ENCODE measurements at places on chromosomes 4 and X.

GRCh38 chr4:40844261-40844660 is 94.5 kb downstream of the NSUN7 start:
- DNase-seq, result no peak

- DNase-seq, result no peak
Observed at GRCh38 chrX:10828036-10828435, 207.7 kb upstream of the MID1 start.

GRCh38 chr4:72974694-72975487 is 94.6 kb downstream of the COX18 start:
- DNase-seq, result no peak

GRCh38 chrX:110180176-110180927 is 137.5 kb downstream of the AMMECR1 start:
- DNase-seq, result no peak

- DNase-seq, result no peak
Observed at GRCh38 chrX:25383196-25383595, 367.4 kb upstream of the ARX start.

DNA sequence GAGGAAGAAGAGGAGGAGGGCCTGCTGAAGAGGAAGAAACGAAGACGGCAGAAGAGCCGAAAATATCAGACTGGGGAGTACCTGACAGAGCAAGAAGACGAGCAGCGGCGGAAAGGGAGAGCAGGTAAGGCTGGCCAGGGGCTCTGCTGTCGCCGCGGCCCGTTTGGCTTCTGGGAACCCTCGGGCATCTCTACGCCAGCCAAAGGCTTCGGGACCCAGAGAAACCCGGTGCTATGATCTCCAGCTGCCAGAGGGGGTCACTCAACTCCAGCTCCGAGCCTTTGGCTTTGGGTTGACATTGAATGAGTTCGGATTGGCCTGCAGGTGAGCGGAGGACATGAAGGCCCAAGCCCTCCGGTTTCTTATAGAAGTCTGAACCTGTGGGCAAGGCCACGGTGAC is 42.8 kb downstream of the BCORL1 start:
- no peak for DNase-seq

DNA sequence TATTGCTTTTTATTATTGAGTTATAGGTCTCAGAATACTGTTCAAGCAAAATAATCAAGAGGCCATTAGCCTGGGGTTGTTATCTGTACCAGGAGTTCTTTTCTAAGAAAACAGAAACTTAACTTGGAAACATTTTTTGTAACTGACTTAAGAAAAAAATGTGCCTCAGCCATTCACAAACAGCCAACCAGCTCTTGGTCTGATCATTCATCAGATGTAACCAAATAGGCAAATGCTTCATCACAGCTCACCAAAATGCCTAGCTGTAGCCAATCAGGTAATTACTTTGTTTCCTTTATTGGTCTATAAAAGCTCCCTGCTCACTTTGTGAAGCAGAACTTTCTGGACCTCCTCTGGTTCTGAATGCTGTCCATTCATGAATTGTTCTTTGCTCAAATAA is 387.7 kb downstream of the FAT4 start:
- DNase-seq, result no peak

DNA sequence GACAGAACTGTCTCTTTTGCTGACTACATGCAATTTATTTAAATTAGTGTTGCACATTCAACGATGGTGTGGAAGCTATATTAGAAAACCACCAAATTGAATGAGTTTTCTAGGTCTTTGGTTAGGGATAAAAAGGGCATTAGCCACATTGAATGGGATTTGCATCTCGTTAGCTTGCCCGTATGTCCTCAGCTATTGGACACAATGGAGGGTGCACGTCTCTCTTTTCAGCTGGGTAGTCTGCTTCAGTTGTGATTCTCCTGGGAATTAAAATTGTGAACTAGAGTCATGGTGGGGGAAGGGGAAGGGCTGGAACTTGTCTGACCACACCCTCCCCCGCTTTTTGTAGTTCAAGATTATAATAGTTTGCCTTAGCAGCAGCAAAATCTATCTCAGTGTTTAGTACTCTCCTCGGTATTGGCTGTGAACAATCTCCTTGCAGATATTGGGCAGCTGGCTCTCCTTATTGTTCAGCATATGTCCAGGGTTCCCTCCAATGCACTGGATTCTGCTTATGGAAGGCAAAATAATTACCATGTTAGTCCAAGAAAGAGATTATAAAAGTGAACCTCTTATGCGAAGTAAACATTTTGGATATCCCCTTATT is 23.3 kb downstream of the TRIM2 start:
- no peak for DNase-seq

DNA sequence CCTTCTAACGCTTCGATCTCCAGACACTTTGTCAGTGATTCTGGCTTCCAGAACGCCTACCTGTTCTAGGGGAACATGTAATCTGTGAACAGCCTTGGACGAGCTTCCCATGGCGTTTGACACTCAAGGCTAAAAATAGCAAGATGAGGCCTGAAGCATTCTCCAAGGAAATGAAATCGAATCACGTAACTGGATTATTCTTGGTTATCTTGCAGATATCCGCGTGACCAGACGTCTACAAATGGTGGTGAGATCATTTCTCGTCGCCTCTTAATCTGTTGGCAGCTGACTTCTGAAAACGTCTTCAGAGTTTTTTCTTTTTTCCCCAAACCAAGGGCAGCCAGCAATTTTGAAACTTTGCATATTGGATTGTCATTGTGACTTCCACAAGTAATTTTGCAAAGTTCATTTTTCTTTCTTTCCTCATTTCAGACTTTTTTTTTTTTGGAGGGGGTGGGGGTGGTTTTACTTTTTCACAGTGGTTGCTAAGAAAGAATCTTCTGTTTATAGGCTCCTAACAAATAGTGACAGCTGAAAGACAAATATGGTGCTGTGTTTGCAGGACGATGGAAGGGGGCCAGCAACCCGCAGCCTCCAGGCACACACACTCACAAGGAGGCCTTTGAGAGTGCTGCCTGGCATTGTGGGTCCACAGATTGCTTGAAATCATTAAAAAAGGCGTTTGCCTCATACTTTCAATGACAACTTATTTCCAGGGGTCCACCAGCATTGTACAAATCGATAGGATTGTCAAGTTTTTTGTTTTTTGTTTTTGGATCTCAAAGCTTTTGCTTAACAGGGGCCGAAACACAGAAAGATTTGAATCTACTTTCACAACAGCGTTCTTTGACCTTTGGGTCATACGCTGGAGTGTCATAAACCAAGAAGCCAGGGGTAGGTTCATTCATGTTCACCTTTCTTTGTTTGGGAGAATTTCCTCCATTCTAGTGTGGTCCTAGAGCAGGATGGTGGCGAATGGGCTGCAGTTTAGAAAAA is 32.4 kb upstream of the PDLIM3 start:
- no peak for DNase-seq

GRCh38 chrX:49147936-49148335 is 14.6 kb upstream of the MAGIX start:
- DNase-seq, result no peak

DNA sequence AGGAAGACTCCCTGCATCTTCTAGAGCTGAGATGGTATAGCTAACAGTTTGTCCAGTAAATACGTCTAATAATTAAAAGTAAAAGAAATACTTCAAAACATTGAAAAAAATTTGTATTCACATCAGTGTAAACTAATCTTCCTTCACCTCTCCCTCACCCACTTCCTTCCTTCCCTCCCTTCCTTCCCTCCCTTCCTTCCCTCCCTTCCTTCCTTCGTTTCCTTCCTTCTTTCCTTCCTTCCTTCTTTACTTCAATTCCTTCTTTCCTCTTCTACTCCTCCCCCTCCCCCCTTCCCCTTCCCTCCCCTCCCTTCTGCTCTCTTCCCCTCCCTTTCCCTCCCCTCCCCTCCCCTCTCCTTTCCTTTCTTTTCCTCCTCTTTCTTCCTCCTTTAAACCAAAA is 103.7 kb downstream of the POU4F2 start:
- DNase-seq, result no peak

DNA sequence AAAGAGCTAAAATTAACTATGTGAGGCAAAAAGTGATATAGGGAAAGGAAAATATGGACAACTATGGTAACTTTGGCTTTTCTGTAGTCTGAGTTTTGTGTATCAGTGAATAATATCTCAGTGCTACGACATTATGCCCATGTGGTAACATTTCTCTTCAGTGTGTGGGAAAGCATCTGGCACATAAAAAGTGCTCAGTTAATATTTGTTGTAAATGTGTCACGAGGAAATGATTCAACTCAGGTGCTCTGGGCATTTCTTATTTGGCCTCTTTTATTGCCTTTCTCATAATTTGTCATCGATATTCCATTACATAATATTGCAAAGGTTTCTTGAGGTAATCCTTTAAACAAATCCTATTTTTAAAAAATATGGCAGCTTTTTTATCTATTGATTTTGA is 17.6 kb downstream of the OFD1 start:
- DNase-seq, result no peak

GRCh38 chr4:20326460-20326859 is 74.8 kb downstream of the SLIT2 start:
- no peak for DNase-seq

DNA sequence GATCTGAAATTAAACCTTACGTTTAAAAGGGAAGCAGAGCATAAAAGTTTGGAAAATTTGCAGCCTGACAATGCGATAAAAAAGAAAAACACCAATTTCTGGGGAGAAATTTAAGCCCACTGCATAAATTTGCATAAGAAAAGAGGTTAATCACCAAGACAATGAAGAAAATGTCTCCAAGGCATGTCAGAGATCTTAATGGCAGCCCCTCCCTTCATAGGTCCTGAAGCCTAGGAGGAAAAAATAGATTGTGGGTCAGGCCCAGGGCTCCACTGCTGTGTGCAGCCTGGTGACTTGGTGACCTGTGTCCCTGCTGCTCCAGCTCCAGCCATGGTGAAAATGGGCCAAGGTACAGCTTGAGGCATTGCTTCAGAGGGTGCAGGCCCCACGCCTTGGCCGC is 264.0 kb upstream of the CT83 start:
- no peak for DNase-seq

DNA sequence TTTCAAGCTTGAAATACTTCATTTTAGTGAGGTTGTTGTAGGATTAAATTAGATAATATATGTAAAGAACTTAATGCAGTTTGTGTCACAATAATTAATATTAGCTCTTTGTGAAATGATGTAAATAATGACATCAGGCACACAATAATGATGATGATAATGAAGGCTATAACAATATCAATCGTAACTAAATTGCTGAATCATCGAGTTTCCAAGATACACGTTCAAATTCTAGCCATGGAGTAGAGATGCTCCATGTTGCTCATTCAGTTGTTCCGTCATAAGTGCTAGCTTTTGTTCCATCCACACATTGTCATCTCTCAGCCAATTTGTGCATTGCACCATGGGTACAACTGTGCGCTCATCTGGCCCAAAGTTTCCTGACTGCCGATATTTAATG is 83.1 kb downstream of the CPXCR1 start:
- no peak for DNase-seq

DNA sequence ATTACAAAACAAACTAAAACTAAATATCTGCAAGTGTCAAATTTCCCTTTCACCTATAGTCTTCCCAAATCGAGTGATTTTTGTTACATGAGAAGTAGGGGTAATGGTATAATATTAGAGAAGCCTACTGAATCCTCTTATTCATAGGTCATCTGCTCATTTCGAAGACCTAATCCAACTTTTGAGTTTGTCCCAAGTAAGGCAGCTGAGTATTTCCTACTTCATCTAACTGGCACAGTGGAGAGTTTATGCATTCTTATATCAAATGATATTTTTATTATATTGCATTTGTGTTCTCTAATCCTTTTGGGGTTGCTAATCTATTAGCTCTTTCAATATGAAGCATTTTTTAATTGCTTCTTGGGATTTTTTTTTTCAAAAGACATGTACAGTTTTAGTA is 7.7 kb upstream of the NR3C2 start:
- no peak for DNase-seq

- DNase-seq, result no peak
Observed at GRCh38 chr4:156634612-156635011, 337.0 kb downstream of the PDGFC start.

DNA sequence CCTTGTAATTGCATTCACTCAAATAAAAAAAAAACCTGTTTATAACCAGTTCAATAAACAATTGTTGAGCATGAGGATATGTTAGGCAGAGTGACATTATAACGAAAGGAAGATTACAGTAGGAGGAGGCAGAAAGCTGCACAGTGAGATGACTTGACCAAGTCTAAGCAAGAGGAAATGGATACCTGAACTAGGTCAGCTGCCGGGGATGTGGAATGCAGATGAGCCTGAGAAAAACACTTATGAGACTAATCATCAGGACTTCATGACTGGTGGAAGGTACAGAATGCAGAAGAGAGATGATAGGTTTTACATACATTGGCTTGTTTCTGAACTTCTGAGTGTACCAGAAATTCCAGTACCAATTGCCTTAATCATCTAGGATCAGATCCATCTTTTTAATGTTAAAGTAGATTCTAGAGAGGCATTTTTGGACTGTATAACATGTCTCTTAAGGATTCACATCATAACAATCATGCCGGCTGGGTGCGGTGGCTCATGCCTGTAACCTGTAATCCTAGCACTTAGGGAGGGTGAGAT is 208.1 kb upstream of the PPP3CA start:
- no peak for DNase-seq

DNA sequence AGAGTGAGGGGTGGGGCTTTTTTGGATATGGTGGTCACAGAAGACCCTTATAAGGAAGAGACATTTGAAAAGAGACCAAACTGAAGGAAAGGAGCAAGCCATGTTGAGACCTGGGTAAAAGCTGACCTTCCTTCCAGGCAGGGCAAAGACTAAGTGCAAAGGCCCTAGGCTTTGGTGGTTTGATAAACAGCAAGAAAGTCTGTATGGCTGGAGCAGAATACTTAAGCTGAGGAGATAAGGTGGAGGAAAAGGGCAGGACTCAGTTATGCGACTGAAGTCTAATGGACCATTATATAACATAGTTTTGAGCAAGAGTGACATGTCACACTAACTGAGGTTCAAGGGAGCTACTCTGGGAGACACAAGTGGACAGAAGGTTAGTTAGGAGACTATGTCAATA is 20.0 kb downstream of the SH3RF1 start:
- no peak for DNase-seq

- DNase-seq, result peak; percentile 6
Observed at GRCh38 chrX:126137899-126138298, 28.2 kb downstream of the DCAF12L2 start.

DNA sequence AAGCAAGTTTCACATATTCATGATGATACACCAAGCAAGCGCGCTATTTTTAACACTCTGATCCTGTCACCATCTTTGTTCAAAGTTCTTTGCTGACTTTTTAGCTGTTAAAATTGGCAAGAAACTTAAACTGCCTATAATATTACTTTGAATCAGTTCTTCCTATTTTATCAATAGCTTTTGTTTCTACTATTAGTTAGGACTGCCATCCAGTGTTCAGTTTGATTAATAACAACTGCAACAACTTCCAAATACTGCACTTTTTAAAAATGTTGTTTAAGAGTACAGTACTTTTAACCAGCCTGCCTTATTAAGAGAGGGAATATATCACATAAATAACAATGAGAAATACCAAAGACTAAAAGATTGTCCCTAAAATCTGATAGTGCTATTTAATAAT is 614.3 kb downstream of the FAM133A start:
- DNase-seq, result no peak

- DNase-seq, result no peak
Observed at GRCh38 chrX:20680998-20681397, 414.3 kb upstream of the RPS6KA3 start.

GRCh38 chrX:119429471-119429870 is 30.3 kb downstream of the SLC25A43 start:
- DNase-seq, result no peak

GRCh38 chrX:74579597-74580198 is 34.7 kb downstream of the RLIM start:
- no peak for DNase-seq
